ENCODE measurements at places on chromosomes 4 and X.

DNA sequence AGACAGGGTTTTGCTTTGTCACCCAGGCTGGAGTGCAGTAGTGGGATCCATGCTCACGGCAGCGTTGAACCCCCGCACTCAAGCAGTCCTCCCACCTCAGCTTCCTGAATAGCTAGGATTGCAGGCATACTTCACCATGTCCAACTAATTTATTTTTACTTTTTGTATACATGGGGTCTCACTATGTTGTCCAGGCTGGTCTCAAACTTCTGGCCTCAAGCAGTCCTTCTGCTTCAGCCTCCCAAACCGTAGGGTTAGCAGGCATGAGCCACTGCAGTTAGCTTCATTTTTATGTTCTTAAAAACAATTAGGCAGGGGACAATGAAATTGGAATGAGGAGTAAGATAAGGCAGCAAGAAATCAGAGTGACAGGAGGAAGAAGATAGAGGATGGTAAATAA lies 50.5 kb downstream of the RAP1GDS1 start:
- DNase-seq: no peak

GRCh38 chrX:129782706-129783105 lies 3.0 kb downstream of the SASH3 start:
- DNase-seq: no peak

- DNase-seq: no peak
Observed at GRCh38 chr4:40632080-40632479, 2.4 kb upstream of the RBM47 start.

GRCh38 chr4:101183221-101183620 lies 164.1 kb downstream of the PPP3CA start:
- no peak for DNase-seq

DNA sequence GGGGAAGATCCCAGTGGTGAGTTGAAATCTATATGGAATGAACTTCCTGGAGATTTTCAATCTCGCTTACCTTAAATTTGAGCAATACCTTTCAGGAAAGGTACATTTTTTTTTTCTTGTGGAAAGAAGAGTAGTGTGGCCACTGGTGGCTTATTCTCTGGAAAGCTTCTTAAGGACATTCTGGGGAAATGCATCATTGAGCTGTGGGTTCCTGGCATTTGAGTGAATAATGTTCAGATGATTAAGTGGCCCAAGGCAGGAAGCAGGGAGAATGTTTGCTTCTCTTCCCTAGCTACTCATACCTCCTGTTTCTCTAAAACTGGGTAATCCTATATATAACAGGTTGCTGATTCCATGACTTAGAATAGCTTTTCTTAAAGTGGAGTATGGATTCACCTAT lies 31.8 kb downstream of the STAG2 start:
- no peak for DNase-seq

DNA sequence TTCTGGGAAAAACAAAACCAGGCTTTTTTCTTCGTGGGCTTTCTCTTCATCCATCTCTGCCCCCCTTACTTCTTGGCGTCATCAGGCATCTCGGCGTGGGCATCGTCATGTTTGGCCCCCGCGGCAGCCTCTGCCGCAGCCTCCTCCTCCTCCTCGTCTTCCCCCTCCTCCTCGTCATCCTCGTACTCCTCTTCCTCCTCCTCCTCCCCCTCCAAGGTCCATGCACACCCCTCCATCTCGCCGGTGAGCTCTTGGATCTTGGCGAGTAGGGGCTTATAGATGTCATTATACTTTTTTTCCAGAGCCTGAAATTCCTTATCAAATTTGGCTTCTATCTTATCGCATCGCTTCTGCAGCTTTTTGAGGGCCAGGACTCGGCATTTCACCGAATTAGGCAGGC lies 488 bp downstream of the NAP1L5 start:
- no peak for DNase-seq

DNA sequence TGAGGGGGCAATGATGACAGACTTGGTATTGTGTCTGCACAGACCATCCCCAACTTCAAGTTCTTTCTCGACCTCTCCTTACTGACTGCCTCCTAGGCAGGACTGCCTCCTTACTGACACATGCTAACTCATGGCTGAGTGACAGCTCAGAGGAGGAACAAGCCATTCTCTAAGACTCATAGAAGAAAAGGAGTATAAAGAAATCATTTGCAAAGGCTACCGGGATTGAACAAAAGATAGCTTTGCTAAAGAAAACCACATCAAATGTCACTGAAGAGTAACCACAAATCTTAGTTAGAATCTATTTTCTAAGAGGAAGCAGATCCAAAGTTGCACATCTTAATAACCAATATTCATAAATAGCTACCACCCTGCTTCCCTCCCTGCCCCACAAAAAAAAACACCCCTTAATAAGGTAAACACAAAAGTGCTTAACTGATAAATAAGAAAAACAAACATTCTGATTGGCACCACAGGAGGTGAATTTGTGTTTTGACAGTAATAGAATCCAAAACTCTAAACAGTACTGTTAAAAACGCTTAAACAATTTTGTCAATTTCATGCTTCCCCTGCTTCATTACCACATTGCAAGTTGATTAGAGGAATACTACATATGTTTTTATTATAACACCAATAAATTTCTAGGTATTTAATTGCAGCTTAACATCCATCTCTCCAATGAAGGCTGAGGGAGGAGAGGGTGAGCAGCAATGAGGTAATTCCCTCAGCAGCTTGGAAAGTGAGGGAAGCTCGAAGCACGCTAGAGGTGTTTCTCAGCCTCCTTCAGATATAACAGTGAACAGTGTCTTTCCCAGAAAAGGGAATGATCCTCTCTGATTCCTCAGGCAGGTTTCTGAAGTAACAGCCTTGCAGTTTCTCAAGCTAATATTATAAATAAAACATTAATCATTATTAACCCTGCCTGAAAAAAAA lies 160.0 kb downstream of the HNRNPD start:
- no peak for DNase-seq

- no peak for DNase-seq
Observed at GRCh38 chr4:103895876-103896465, 176.2 kb upstream of the TACR3 start.

GRCh38 chrX:150364347-150365050 lies 1.4 kb downstream of the MAMLD1 start:
- DNase-seq: no peak

DNA sequence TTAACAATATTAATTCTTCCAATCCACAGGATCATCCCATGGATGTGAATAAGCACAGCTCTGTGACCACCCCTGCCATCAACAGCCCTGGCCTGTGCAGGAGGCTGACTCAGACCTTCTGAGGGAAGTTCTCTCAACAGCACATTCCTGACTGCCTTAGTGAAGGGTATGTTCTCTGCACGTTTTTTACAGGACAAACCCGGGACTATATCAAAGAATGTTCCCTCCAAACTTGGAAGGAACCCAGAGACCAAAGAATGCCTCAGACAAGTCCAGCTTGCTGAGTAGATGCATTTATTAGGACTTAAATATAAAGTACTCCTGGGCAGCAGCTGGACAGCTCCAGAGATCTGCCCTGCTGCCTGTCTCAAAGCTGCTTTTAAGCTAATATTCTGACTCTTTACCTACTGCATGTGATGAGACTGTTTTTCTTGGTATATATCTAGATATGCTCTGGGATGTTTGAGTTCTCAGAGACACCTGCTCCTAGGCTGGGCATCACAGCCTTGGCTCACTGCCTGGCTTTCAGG lies 1127.8 kb upstream of the PRKX start:
- no peak for DNase-seq

- no peak for DNase-seq
Observed at GRCh38 chrX:98646351-98646750, 1762.6 kb downstream of the RPA4 start.

GRCh38 chrX:110287605-110288004 lies 30.3 kb downstream of the AMMECR1 start:
- no peak for DNase-seq

- DNase-seq: no peak
Observed at GRCh38 chr4:140603286-140603685, 34.5 kb upstream of the UCP1 start.

DNA sequence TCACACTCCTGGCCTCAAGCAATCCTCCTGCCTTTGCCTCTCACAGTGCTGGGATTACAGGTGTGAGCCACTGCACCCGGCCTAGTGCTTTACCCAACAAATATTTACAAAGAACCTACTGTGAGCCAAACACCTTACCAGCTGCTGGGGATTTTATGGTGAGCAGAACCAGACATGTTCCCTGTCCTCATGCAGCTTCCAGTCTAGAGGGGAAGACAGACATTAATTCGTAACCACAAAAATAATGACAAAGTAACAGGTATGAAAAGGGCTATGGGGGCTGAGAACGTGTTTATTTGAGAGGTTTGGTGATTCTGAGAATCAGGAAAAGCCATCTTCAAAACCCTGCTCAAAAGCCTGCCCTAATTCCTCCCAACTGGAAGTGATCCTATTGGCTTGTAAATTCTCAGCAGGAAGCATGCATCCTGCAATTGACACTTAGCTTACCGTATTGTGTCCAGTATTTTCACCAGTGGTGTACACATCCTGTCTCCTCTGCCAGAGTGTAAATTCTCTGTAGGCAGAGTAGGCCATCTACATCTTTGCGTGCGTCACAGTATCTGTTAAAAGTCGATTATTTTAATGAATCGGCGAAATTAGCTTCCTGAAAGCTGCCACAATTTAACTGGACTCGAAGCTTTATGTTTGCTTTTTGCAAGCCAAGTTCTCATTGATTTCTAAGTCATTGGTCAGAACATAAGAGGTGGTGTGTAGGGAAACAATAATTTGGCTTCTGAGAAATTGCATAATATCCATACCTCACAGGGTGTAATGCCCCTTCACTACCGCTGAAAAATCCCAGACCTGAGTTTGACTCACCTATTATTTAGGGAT lies 67.0 kb downstream of the TMEM156 start:
- DNase-seq: no peak

DNA sequence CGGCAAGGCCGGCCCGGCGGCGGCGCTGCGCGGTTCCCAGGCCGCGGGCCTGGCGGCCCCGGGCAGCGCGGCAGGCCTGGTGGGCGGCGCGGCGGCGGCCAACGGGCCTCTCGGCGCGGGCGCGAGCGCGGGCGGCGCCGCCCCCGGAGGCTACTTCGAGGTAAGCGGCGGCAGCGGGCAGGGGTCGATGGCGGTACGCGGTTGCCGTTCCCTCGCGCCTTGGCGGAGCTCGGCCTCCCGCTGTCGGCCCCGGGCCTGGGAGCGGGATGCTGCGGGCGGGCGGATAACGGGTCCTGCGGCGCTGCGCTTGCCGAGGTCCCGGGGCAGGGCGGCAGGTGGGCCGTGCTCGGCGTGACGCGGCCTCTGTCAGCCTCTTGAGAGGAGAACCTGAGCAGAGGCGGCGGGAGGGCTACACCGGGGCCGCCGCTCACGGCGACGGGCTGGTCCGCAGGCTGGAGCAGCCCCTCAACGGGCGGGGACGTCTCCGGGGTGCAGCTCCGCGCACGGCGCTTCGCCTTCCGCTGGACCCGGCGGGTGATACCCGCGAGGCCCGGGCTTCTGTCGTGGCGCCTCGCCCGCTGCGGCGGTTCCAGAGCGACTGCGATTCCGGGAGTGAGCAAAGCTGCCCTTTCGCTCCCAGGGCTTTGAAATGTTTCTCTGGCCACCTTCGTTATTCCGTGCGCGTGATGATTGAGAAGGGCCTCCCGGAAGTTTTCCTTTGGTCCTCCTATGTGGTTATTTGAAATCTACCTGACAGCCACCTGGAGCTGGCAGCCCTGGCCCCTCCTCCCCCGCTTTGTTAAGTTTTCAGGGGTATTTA lies 774 bp downstream of the FAM193A start:
- peak; percentile 33 for DNase-seq

DNA sequence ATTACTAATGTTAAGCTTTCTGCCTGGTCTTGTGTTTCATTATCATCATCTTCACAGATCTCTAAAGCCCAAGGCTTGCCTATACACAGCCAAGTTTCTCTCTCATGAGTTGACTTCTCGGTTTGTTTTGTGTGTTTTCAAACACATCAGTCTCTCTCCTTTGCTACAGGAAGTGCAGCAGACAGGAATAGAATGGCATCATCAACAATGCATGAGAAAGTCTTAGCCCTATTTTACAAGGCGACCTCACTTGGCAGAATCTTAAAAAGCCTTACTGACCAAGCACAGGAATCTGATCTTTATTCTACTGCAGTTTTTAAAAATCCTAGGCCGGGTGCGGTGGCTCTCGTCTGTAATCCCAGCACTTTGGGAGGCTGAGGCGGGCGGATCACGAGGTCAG lies 36.8 kb downstream of the CC2D2A start:
- DNase-seq: no peak

GRCh38 chr4:24404281-24404680 lies 180.1 kb downstream of the DHX15 start:
- DNase-seq: no peak

DNA sequence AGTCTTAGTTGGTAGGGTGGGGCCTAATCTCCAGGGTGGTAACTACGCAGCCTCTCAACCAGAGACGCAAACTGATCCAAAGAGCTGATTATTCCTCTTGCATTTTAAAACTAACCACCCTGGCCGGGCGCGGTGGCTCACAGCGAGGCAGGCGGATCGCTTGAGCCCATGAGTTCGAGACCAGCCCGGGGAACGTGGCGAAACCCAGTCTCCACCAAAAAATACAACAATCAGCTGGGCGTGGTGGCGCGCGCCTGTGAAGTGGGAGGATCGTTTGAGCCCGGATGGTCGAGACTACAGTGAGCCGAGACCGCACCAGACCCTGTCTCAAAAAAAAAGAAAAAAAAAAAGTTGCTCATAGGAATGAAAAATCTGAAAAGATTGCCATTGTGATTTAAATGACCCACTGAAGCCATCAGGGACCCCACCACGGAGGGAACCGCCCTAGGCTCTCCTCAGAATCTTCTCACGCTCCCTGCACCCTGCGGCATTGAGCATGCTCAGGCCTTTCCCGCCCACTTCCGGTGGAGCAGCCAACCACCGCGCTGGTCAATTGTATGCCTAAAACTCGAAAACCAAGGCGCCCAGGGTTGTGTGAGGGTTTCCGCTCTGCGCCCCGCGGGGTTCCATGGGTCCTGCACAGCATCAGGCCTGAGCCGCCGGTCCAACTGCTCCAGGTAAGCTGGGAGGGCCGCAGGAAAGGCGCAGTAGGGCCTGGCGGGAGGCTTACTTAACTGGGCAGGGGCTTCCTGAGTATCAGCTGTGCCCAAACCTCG lies at the start of gene TRIM60:
Gene TRIM60, plus strand, starts transcription at position 564 of the 776 bp plus-strand sequence. CDS start 8,074 bp downstream, outside the sequence.
- no peak for DNase-seq

DNA sequence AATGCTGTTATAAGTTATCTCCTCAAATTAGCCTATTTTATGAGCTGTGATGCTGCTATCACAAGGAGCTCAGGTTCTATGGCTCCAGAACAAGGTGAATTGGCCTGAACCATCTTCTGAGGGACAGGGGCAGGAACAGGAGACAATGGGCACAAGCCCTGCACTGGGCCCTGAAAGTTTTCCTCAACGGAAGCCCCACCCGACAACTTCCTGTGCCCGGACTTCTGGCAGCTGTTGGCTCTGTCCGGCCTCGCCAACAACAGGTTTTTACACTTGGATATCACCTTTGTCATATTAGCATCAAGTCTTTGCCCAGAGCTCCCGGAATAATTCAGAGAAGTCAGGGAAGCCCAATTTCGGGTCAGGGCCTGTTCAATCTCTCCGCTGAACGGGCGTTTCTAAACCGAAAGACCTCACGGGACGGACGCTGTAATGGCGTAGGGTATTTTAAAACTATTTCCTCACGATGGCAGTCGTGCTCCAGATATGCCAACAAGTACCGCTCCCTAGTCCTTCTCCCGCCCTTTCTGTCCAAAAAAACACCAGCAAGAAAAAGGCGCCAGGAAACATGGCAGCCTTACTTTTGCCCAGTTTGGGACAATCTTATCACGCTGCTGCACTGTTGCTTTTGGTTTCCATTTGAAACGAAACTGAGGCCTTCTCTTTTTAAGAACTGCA lies 201.0 kb upstream of the STK26 start:
- DNase-seq: peak; percentile 70

- no peak for DNase-seq
Observed at GRCh38 chr4:140238351-140239056, 84.5 kb upstream of the MAML3 start.

GRCh38 chr4:169567916-169568315 lies 44.5 kb downstream of the NEK1 start:
- DNase-seq: no peak

- no peak for DNase-seq
Observed at GRCh38 chr4:175996206-175996605, 69.4 kb upstream of the WDR17 start.

Data from T-helper 22 cell (primary cell).